ENCODE measurements at places on chromosomes 5 and 9.

GRCh38 chr5:153598099-153598498, 107.6 kb downstream of the GRIA1 start:
- H3K4me1 ChIP-seq, result 0 out of 2 replicates have a peak, but pooled peaks cover 6% of the 10 kb centered on the region
- DNase-seq, result no peak
- H3K4me3 ChIP-seq, result no peak overlapping the region
- no peaks in the 10 kb centered on the region for H3K27me3 ChIP-seq
- H3K36me3 ChIP-seq, result no peaks in the 10 kb centered on the region
- H3K27ac ChIP-seq, result no peak overlapping the region

DNA sequence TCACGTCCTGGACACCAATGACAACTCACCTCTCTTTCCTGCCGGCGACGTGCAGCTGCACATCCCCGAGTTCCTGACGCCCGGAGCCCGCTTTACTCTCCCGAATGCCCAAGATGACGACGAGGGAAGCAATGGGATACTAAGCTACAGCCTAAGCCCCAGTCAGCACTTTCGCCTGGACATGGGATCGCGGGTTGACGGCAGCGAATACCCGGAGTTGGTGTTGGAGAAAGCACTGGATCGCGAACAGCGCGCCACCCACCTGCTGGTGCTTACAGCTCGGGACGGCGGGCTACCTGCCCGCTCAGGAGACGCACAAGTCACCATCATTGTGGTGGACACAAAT, 1.1 kb downstream of the PCDHAC1 start:
- no peak for DNase-seq
- H3K36me3 ChIP-seq, result peaks cover 5% of the 10 kb centered on the region
- no peaks in the 10 kb centered on the region for H3K4me1 ChIP-seq
- no peak overlapping the region for H3K4me3 ChIP-seq
- peaks cover 4% of the 10 kb centered on the region for H3K27me3 ChIP-seq

DNA sequence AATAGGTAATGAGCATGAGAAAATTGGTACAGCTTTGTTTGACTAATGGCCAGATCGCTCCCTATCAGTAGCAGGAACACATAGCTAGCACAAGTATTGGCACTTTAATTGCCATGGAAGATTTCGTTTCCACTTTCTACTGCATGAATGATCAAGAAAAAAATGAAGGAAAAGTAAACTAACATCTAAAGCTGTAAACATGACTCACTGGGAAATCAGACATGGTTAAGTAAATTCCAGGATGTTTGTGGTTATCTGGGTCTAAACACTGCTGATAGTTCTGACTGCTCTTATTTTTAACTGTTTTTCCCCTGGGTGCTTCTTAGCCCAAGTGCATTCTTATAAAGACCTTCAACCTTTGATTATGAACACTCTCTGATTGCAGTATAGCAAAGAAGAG, 388.9 kb downstream of the NR2F1-AS1 start:
- peak overlapping the region; percentile 85 for H3K27ac ChIP-seq
- peak overlapping the region; percentile 56 for H3K4me3 ChIP-seq
- H3K4me1 ChIP-seq, result peaks cover 74% of the 10 kb centered on the region
- peaks cover 1% of the 10 kb centered on the region for H3K27me3 ChIP-seq
- H3K36me3 ChIP-seq, result no peaks in the 10 kb centered on the region

- peaks cover 3% of the 10 kb centered on the region for H3K27me3 ChIP-seq
- H3K36me3 ChIP-seq, result 0 out of 2 replicates have a peak, but pooled peaks cover 4% of the 10 kb centered on the region
- H3K4me3 ChIP-seq, result peak overlapping the region; percentile 75
- peak overlapping the region; percentile 100 for H3K27ac ChIP-seq
- no peak for DNase-seq
Measured at GRCh38 chr9:134456756-134457305, 130.6 kb downstream of the RXRA start.

DNA sequence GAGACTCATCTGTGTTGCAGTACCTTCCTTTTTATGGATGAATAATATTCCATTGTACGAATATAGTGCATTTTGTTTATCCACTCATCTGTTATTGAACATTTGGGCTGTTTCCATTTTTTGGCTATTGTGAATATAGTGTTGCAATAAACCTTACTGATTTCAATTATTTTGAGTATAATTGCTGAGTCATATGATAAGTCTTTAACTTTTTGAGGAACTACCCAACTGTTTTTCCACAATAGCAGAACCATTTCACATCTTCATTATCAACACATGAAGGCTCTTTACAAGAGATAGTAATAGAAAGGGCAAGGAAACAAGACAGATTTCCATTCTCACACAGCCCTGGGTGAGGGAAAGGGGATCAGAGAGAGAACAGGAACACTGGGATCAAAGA, 329.2 kb downstream of the RAB3C start:
- H3K36me3 ChIP-seq, result no peaks in the 10 kb centered on the region
- no peak overlapping the region for H3K4me3 ChIP-seq
- no peak overlapping the region for H3K27ac ChIP-seq
- DNase-seq, result no peak

- no peak for DNase-seq
- H3K36me3 ChIP-seq, result no peaks in the 10 kb centered on the region
- no peaks in the 10 kb centered on the region for H3K27me3 ChIP-seq
- no peak overlapping the region for H3K27ac ChIP-seq
Measured at GRCh38 chr9:118618849-118619248, 750.4 kb downstream of the BRINP1 start.

- DNase-seq, result no peak
- H3K36me3 ChIP-seq, result peaks cover 28% of the 10 kb centered on the region
- H3K27me3 ChIP-seq, result peaks cover 7% of the 10 kb centered on the region
- no peak overlapping the region for H3K27ac ChIP-seq
- no peaks in the 10 kb centered on the region for H3K4me1 ChIP-seq
Measured at GRCh38 chr9:92616199-92616641, 53.7 kb downstream of the IPPK start.

GRCh38 chr9:108057421-108058134, 568.0 kb upstream of the KLF4 start:
- peak; percentile 95 for DNase-seq
- H3K4me1 ChIP-seq, result peaks cover 58% of the 10 kb centered on the region
- H3K27ac ChIP-seq, result peak overlapping the region; percentile 74
- H3K4me3 ChIP-seq, result peak overlapping the region; percentile 61
- no peaks in the 10 kb centered on the region for H3K36me3 ChIP-seq

DNA sequence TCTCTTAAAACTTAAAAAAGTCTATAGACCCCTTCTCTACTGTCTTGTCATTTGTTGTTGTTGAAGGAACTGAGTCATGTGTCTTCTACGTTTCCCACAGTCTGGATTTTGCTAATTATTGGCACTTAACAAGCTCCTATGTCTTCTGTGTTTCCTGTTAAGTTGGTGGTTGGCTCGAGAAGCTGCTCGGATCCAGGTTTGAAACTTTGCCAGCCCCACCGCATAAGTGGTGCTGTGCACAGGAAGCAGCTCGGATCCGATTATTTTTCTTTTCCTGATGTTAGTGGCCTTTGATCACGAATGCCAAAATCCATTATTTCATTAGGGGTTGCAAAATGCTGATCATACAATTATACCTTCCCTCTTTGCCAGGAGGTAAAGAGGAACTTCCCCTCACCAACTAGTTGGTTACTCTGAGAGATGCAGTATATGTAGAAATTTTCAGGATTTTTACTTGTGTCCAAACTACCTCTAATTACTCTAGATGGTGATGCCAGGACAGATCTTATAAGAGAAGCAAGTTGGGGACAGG, 186.5 kb downstream of the NSG2 start:
- H3K4me1 ChIP-seq, result no peaks in the 10 kb centered on the region
- H3K27ac ChIP-seq, result no peak overlapping the region
- no peak overlapping the region for H3K4me3 ChIP-seq
- peaks cover under 1% of the 10 kb centered on the region for H3K27me3 ChIP-seq
- DNase-seq, result no peak

- DNase-seq, result no peak
- no peak overlapping the region for H3K27ac ChIP-seq
- H3K36me3 ChIP-seq, result peaks cover 69% of the 10 kb centered on the region
- no peaks in the 10 kb centered on the region for H3K4me1 ChIP-seq
- H3K27me3 ChIP-seq, result peaks cover 15% of the 10 kb centered on the region
- no peak overlapping the region for H3K4me3 ChIP-seq
Measured at GRCh38 chr5:1462358-1462757, 17.1 kb upstream of the SLC6A3 start.

DNA sequence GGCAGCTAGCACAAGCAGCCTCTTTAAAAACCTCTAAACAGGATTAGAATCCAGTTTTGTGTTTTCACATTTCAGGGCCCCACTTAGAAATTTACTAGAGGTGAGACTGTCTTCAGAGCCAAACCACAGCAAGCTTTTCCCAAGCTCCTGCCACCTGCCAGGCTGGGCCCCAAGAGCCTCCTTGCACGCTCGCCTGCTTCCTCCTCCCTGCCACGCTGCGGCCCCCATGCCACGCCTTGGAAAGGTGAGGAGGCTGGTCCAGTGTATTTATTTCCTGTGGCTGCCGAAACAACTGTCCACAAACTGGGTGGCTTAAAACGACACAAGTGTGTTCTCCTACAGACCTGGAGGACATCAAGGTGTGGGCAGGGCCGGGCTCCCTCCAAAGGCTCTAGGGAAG, 43.4 kb downstream of the NKX2-5 start:
- no peaks in the 10 kb centered on the region for H3K36me3 ChIP-seq
- no peak overlapping the region for H3K4me3 ChIP-seq
- H3K27me3 ChIP-seq, result peaks cover 39% of the 10 kb centered on the region
- H3K27ac ChIP-seq, result no peak overlapping the region

GRCh38 chr5:112870966-112871365, 9.9 kb downstream of the SRP19 start:
- H3K36me3 ChIP-seq, result peaks cover 33% of the 10 kb centered on the region
- no peak overlapping the region for H3K4me3 ChIP-seq
- H3K4me1 ChIP-seq, result no peaks in the 10 kb centered on the region
- H3K27me3 ChIP-seq, result no peaks in the 10 kb centered on the region

DNA sequence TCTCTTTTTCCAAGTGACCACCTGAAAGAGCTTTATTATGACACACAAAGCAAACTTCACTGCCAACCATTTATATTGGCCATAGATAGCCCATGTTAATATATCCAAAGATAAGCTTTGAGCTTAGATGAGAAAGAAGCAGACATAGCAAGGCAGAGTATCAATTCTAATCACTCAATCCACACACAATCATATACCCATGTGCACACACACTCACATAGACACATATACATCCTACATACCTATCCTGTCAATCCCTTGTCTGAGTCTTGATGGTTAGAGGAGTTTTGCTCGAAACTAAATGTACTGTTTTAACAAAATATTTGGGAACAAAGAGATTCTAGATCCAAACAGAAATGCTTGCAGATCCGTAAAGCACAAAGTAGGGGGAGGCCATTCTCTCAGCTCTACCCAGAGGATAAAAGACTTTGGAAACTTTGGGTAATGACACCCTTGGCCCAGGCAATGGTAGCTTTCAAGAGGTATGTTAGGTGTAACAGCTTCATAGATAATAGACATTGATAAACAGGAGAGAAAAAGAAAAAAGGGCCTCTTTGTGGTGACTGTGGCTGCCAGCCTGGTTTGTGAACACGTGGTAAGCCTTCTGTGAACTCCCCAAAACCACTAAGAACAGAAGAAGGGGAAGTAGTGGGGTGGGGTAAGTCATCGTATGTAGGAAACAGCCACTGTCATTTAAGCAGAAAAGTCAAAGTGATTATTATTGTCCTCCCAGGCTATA, 121.6 kb downstream of the TLR4 start:
- no peaks in the 10 kb centered on the region for H3K36me3 ChIP-seq
- H3K4me3 ChIP-seq, result no peak overlapping the region
- DNase-seq, result no peak
- H3K27me3 ChIP-seq, result no peaks in the 10 kb centered on the region

DNA sequence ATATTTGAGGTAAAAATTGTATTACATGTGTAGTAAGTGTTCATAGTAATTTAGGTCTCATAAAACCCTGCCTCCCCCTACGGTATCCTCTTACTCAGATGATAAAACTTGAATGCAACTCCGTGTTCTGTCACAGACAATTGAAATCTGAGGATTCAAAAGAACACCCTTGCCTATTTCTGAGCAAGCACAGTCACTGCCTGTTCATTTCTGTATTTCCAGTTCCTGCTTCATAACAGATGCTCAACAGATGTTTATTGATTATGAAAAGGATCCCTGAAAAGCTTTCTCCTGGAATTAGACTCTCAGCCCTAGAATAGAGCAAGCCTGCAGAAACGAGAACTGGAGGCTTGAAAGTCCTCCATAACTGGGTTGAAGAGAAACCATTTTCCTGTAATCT, 144.1 kb upstream of the SPEF2 start:
- 0 out of 2 replicates have a peak, but pooled peaks cover 7% of the 10 kb centered on the region for H3K4me1 ChIP-seq
- H3K36me3 ChIP-seq, result no peaks in the 10 kb centered on the region
- H3K4me3 ChIP-seq, result no peak overlapping the region
- DNase-seq, result no peak

DNA sequence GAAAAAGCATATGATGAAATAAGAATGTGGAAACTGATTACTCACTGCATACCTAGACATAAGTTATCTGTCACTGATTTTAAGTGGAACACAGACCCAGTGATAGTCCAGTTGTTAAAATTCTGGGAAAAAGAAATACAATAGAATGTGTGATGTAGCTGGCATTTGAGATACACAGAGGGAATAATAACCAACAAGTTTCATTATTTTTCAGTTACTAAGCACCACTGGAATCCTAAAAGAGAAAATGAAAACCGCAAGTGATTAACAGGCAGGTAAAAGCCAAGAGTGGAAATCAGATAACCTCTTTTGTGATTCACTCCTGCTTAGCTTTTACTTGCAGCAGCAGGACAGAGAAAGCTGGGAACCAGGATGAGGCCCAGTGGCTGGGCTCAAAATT, 994.0 kb upstream of the SEMA6A start:
- no peak overlapping the region for H3K27ac ChIP-seq
- H3K4me1 ChIP-seq, result peaks cover 11% of the 10 kb centered on the region
- no peak for DNase-seq
- no peak overlapping the region for H3K4me3 ChIP-seq
- H3K27me3 ChIP-seq, result no peaks in the 10 kb centered on the region
- no peaks in the 10 kb centered on the region for H3K36me3 ChIP-seq

DNA sequence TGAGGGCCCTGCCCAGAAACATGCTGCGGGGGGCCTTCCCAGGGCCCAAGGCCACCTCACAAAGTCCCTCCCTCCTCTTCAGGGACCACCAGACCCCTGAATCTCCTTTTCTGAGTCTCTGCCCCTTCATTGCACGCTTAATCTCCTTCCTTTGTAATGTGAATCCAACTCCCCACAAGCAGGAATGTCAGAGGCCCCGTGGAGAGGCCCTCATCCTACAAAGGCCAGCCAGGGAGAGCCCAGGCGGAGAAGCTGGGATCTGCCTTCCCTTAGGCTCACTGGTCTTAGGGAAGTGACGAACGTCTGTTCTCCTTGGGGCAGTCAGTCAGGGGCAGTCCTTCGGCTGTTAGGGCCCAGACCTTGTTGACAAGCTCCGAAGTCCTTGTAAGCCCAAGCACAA, 2.3 kb downstream of the SMIM33 start:
- H3K36me3 ChIP-seq, result peaks cover 15% of the 10 kb centered on the region
- peaks cover 5% of the 10 kb centered on the region for H3K27me3 ChIP-seq
- H3K4me3 ChIP-seq, result no peak overlapping the region
- peaks cover 36% of the 10 kb centered on the region for H3K4me1 ChIP-seq

GRCh38 chr5:139456776-139457175, 5.8 kb downstream of the ECSCR start:
- no peaks in the 10 kb centered on the region for H3K36me3 ChIP-seq
- DNase-seq, result no peak
- H3K4me3 ChIP-seq, result no peak overlapping the region
- H3K27ac ChIP-seq, result no peak overlapping the region
- no peaks in the 10 kb centered on the region for H3K27me3 ChIP-seq
- peaks cover 29% of the 10 kb centered on the region for H3K4me1 ChIP-seq

- no peaks in the 10 kb centered on the region for H3K27me3 ChIP-seq
- no peaks in the 10 kb centered on the region for H3K36me3 ChIP-seq
- no peak overlapping the region for H3K4me3 ChIP-seq
- H3K4me1 ChIP-seq, result no peaks in the 10 kb centered on the region
- DNase-seq, result no peak
- no peak overlapping the region for H3K27ac ChIP-seq
Measured at GRCh38 chr5:130198927-130199326, 294.7 kb downstream of the CHSY3 start.

Measured in HFFc6 (cell line).